ENCODE measurements at places on chromosomes 5 and 9. TPM values are rescaled to one million over a fixed set of nuclear protein-coding genes. Genes with fewer than 3 reads are reported as not detected.

The MYORG gene
- 0.89 TPM for total RNA-seq

The FIBCD1 gene
- 26.0 TPM for total RNA-seq

The B4GALT1 gene
- 115 TPM for total RNA-seq

The UNC5A gene
- total RNA-seq = not detected

The CCL28 gene
- total RNA-seq = 1.5 TPM

The SLC6A3 gene
- not detected for total RNA-seq

The DPYSL3 gene
- total RNA-seq = 263 TPM

The GRM6 gene
- total RNA-seq = not detected

The TXNDC8 gene
- total RNA-seq = not detected

The PCDHA7 gene
- total RNA-seq = 0.74 TPM

The IL4 gene
- total RNA-seq = not detected

The PLEKHG4B gene
- total RNA-seq = 0.30 TPM

The PRSS3 gene
- total RNA-seq = 2.1 TPM

The LRRC19 gene
- not detected for total RNA-seq

The ARL14EPL gene
- total RNA-seq = not detected

The IFNE gene
- 61.8 TPM for total RNA-seq

The FAM151B gene
- 4.6 TPM for total RNA-seq

The SOHLH1 gene
- not detected for total RNA-seq

The UBE2R2 gene
- total RNA-seq = 29.8 TPM

The OTULINL gene
- total RNA-seq = 0.14 TPM

The CACFD1 gene
- 10.4 TPM for total RNA-seq

The IGFBPL1 gene
- not detected for total RNA-seq

The GARNL3 gene
- 3.5 TPM for total RNA-seq

The ARID3C gene
- total RNA-seq = not detected

The CCDC180 gene
- 1.4 TPM for total RNA-seq

The ZDHHC11B gene
- total RNA-seq = not detected

The PCDHB5 gene
- total RNA-seq = 1.8 TPM

The GLRX gene
- 39.1 TPM for total RNA-seq

The TRIP13 gene
- 4.2 TPM for total RNA-seq

The LHX3 gene
- not detected for total RNA-seq

The C7 gene
- total RNA-seq = not detected

The ZNF462 gene
- total RNA-seq = 17.2 TPM

The TEK gene
- total RNA-seq = 89.3 TPM

The NMUR2 gene
- total RNA-seq = not detected

The FABP6 gene
- not detected for total RNA-seq

The BTNL8 gene
- not detected for total RNA-seq

The TAF11L5 gene
- total RNA-seq = not detected

The DNAH5 gene
- 1.1 TPM for total RNA-seq

The KIF20A gene
- 3.9 TPM for total RNA-seq

The PHF24 gene
- 0.30 TPM for total RNA-seq

The SH3RF2 gene
- total RNA-seq = 7.7 TPM

The TMC1 gene
- total RNA-seq = 0.28 TPM

The HMCN2 gene
- total RNA-seq = 0.05 TPM

The MTRR gene
- 28.5 TPM for total RNA-seq

The NIPAL4 gene
- total RNA-seq = 0.14 TPM

The UBE2QL1 gene
- under 0.01 TPM for total RNA-seq

The GRIA1 gene
- total RNA-seq = 0.59 TPM

The OCLN gene
- 0.59 TPM for total RNA-seq

The N4BP3 gene
- total RNA-seq = under 0.01 TPM

The C1QTNF3 gene
- total RNA-seq = 0.30 TPM

The TBC1D2 gene
- total RNA-seq = 26.7 TPM

The CAMK4 gene
- 10.3 TPM for total RNA-seq
